Activated T-helper 1 cell treated with Interleukin-2 at 50 U/mL for 16 hours (primary cell): ENCODE measurements at places on chromosomes 6 and 20.

DNA sequence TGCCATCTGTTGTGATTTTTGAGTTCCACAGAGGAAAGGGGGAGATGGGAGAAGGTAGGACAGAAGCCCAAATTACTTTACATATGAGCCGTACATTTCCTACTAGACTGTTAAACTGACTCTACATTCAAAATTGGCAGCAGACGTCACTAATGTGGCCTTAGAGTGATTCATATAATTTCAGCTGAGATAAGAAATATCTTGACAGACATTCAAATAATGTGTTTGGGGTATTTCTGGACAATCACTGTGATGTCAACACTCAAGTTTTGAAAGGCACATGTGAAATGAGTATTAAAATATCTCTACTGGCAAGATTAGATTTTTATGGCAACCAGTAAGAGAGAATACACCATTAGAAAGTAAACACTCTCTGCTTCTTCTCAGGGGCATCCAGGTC, 104.0 kb downstream of the MTFR2 start:
- no peak for DNase-seq

DNA sequence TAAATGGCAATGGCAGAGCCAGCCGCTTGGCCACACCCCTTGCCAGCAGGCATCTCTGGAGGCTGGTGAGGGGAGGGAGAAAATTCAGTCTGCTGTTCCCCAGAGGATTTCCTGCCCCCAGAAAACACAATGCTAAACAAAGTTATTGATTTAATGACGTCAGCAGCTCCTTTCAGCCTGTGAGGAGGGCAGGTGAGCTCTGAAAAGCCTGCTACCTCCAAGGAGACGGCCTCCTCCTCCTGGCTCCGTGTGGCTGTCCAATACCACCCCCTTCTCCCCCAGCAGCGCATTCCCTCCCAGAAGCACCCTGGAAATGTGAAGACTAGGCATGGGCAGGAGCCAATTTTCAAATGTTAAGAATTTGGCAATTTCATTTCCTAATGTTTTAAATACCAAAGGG, 393.1 kb downstream of the ZFAND3 start:
- DNase-seq, result no peak

- DNase-seq, result peak; percentile 23
These were observed 117.8 kb upstream of the SPACA1 start for GRCh38 chr6:87929843-87930288.

- DNase-seq, result no peak
These were observed 32.8 kb downstream of the KCNK17 start for GRCh38 chr6:39281312-39281980.

DNA sequence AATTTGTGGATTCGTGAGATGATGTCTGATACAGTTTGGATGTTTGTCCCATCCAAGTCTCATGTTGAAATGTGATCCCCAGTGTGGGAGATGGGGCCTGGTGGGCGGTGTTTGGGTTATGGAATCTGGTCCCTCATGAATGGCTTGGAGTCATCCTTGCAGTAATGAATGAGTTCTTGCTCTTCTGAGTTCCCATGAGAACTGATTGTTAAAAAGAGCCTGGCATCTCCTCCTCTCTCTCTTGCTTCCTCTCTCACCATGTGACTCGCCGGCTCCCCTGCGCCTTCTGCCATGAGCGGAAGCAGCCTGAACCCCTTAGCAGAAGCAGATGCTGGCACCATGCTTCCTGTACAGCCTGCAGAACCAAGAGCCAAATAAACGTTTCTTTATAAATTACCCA, 30.5 kb upstream of the RPP40 start:
- no peak for DNase-seq

DNA sequence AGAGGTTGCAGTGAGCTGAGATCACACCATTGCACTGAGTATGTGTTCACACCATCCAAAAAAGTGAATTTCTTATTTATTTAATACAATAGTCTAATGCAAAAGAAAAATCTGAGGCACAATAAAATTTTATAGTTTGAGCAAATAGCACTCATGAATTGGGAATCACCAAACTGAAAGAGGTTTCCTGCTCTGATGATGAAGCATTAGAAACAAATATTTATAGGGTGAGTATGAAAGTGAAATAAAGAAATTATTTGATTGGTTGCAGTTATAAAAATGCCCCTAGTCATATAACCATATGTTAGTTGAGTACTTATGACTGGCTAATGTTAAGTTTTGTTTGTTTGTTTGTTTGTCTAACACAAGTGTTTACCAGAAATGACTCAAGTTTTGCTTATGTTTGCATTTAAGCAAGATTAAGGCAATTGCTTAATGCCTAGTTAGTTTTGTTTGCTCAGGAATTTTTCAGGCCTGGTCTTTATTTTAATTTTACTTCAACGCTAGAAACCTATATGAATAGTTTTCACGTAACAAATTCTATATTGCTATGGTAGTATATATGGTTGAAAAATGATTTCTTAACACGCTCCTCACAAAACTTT, 151.5 kb upstream of the FAM83B start:
- no peak for DNase-seq

GRCh38 chr20:3551681-3552434, 81.0 kb downstream of the ATRN start:
- DNase-seq, result no peak

- no peak for DNase-seq
These were observed 33.8 kb downstream of the DLGAP4 start for GRCh38 chr20:36339646-36340592.

GRCh38 chr20:63403403-63404105, 42.4 kb upstream of the CHRNA4 start:
- no peak for DNase-seq

DNA sequence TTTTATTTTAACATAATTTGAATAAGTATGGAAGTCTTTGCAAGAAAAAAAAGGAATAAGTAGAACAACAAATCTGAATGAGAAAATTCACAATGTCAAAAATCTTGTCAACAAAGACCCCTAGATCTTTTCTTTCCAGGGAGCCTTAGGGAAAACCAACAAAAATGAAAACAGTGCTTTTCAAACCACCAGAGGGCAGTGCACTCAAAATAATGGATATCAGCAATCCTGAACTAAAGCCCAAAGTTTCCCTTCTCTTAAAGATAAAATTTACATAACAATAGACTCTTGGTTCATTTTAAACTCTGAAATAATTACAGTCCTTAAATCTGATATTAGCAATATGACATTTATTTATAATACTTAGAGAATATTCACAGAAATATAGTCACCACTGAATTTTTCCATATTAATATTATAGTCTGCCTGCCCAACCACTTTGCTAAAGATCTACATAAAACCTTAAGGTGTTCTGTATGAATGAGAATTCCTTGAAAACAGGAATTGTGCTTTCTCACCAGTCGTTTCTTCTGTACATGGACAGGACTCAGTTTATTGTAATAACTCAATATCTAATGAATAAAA, 105.3 kb upstream of the BMP5 start:
- no peak for DNase-seq

DNA sequence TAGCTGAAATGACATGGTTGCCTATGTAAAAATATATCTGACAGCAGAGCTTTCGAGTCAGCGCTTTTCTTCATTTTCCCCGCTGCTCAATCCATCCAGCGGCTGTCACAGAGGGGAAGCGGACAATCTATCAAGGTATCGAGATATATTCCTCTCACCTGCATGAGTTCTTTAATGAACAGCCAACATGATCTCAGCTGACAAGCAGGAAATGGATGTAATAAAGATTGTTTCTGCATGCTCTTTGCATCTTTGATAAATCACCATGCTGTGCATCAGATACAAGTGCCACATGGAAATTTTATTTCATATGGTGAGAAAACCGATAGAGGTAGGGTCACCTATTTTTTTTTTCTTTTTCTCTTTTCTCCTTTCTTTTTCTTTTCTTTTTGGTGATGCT, 602.3 kb upstream of the MMS22L start:
- no peak for DNase-seq

DNA sequence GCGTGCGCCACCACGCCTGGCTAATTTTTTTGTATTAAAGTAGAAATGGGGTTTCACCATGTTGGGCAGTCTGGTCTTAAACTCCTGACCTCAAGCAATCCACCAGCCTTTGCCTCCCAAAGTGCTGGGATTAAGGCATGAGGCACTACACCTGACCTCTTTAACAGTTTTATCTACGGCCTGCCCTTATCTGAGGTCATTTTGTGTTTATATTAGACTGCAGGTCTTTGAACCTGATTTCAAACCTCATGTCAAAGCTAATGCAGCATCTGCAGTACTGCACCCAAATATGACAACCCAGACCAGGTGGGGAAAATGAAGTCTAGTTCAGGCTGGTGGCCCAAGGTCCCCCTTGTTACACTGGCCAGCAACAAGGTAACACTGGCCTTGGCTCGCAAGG, 89.3 kb upstream of the ARMC2 start:
- DNase-seq, result no peak

DNA sequence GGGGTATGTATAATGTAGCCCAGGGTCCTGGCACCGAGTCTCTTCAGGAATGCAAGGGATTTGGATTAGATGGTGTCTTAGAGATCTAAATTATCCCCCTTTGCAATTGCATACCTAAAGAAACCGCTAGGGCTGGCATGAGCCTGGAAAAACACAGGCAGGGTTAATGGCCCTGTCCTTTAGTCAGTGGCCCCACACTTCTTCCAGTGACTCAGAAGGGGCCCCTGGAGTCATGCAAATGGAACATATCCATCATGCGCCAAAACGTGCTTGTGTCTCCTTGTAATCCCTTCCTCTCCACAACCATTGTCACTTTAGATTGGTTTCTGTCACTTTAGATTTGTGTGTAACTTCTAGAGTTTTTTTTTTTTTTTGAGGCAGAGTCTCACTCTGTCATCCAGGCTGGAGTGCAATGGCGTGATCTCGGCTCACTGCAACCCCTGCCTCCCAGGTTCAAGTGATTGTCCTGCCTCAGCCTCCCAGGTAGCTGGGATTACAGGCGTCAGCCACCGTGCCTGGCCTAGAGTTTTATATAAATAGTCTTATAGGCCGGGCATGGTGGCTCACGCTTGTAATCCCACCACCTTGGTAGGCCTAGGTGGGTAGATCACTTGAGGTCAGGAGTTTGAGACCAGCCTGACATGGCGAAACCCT, 8.7 kb upstream of the MYBL2 start:
- no peak for DNase-seq

GRCh38 chr6:118740372-118740771, 89.0 kb upstream of the CEP85L start:
- DNase-seq, result no peak

DNA sequence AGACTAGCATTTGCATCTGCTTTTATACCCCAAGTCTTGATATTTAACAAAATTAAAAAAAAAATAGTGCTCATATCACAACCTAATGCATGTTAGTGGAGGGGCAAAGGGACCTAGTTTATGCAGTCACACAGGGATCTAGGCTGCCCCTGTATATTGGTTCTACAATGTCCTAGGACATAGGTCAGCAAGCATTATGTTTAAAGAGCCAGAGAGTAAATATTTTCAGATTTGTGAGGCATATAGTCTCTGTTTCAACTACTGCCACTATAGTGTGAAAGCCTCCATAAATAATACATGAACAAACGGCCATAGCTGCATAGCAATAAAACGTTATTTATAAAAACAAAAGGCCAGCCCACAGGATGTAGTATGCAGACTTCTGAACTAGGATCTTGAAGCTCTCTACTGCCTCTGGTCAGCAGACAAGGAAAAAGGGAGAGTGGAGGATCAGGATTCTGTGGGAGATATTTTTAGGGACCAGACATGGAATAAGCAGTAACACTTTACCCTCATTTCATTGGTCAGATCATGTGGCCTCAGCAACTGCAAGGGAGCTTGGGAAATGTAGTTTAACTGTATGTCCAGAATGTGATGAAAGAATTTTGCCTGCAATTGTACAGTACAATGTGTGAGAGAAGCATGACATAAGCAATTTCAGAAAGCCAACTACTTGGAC, 414.2 kb upstream of the SPTLC3 start:
- DNase-seq, result no peak

GRCh38 chr6:79731471-79731870, 100.3 kb downstream of the SH3BGRL2 start:
- no peak for DNase-seq

GRCh38 chr6:121999456-122000065, 399.9 kb upstream of the HSF2 start:
- DNase-seq, result no peak

DNA sequence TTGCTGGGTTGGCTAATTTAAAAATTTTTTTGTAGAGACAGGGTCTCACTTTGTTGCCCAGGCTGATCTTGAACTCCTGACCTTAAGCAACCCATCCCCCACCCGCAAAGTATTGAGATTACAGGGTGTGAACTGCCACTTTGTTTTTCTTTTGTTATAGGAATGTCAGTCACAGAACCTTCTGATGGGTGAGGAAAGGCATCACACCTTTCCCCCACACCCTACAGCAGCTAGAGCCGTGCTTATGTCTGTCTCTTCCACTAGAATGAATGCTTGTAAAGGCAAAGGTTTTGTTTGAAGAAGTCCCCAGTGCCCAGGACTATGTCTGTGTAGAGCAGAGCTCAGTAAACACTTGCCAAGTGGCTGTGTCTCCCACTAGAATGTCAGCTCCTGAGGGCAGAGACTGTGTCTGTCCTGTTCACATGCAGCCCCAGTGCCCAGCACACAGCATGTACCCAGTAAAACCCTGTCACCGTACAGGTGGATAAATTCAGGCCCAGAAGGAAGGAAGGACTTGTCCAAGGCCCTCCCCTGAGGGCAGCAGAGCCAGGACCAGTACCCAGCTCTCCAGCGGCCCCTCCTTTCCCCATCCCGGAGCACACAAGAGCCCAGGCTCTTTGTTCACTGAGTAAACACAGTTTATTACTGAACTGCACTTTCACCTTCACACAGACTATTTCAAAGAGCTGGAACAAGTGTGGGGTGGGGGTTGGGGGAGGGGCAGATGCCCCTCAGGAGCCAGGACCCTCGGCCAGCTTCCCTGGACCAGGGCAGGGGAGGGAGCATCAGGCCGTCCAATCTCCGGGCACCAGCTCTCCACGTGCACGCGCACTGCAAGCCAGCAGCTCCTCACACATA, 26.4 kb downstream of the COX4I2 start:
- DNase-seq, result no peak

GRCh38 chr20:13251904-13252297, 30.8 kb downstream of the ISM1 start:
- DNase-seq, result no peak

- DNase-seq, result no peak
These were observed 86.2 kb upstream of the PTPRK start for GRCh38 chr6:128606611-128607010.
